ENCODE measurements at places on chromosomes 2 and 18.

- DNase-seq, result no peak
These were observed 172.3 kb downstream of the BABAM2 start for GRCh38 chr2:28062867-28063266.

DNA sequence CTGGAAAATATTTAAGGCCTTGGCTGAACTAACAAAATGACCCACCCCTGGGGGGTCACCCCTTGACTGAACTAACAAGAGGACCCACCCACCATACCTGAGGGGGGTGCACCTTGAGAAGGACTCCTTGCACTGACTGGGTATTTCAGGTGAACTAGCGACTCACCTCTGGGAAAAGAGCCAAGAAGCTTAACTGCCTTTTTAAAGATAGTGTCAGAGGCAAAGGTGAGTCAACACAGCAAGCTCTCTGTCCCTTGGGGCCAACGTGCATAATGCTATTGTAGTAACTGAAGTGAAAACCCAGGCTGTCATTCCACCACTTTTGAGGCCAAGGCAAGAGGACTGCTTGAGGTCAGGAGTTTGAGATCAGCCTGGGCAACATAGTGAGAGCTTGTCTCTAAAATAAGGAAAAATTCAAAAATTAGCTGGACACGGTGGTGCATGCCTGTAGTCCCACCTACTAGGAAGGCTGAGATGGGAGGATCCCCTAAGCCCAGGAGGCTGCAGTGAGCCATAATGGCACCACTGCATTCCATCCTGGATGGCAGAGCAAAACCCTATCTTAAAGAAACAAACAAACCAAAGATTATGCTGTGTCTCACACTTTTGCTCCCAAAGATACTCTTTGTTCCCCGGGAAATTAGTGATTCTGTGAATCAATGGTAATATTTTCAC, 36.4 kb upstream of the ZCCHC2 start:
- DNase-seq, result no peak

DNA sequence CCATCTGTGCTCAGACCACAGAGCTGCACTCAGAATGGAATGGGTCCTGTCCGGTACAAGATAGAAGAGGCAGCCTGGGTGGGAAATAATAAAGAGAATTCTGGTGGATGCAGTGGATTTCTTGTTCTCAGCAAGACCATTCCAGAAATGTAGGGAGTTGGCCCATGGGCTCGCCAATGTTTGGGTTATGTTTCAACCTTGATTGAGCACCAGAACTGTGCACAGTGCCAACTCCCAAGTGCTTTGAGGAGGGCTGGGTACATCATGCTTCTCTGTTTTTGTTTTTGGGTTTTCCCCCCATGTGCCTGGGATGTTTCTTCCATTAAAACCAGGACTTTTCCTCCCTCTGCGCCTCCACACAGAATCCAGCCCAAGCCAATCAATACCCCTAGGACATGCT, 304.1 kb downstream of the TNS1 start:
- DNase-seq, result no peak

DNA sequence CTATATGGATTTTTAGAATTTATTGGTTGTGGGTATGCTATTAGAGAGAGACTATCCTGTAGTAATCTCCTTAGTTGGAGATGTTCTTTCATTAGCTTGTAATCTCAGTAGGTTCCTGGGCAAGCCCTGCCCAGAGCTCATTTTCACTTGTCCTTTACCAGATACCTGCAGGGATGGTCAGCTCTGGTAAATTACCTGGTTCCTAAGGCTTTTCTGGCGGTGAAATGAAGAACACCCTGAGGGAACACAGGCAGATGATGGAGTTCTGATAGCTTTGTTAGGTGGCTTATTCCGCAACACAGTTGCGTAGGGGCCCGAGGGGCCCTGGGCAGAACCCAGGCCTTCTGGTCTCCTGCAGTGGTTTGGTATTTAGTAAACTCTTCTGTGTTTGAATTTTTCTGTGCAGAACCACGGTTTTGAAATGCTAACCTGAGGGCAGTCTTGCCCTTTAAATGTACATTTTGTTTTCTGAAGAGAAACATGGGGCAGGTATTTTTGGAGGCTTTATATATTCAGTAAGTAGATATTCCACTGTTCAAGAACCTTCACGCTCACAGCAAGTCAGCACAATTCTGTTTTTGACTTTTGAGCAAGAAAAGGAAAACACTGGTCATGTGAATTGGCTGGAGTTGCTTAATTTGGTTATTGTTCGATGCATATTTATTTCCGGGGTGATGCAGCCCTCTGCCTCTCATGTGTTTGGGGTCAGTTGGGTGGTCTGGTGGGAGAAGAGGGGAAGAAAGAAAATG, 22.4 kb downstream of the ZNF532 start:
- DNase-seq, result no peak

- no peak for DNase-seq
These were observed 346.9 kb downstream of the MEIS1 start for GRCh38 chr2:66781804-66782203.

- DNase-seq, result no peak
These were observed 1.2 kb upstream of the ERFE start for GRCh38 chr2:238157506-238158017.

DNA sequence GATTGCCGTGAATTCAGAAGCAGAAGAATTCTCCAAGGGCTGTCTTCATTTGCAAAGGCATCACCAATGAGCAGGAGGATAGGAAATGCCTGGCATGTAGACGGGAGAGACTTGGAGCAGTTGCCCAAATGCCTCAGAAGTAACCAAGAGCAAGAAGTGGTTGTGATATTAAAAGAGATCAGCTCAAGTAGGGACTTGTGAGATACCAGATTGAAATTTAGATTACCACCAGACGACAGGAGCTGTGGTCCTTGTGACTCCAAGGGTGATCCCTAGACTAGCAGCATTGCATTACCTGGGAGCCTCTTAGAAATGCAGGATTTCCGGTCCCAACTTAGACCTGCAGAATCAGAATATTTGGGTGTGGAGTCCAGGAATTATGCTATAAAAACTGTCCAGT, 228.6 kb upstream of the EPAS1 start:
- DNase-seq, result no peak

DNA sequence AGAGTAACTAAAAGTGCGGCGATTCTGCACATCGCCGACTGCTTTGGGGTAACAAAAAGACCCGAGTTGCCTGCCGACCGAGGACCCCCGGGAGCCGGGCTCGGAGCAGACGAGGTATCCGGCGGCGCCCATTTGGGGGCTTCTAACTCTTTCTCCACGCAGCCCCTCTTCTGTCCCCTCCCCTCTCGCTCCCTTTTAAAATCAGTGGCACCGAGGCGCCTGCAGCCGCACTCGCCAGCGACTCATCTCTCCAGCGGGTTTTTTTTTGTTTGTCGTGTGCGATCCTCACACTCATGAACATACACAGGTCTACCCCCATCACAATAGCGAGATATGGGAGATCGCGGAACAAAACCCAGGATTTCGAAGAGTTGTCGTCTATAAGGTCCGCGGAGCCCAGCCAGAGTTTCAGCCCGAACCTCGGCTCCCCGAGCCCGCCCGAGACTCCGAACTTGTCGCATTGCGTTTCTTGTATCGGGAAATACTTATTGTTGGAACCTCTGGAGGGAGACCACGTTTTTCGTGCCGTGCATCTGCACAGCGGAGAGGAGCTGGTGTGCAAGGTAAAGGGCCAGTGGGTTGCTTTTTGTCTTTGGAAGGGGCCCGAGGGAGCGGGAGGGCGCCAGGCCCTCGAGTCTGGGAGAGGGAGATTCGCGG, 1.4 kb downstream of the TRIB2 start:
- no peak for DNase-seq

- no peak for DNase-seq
These were observed 14.9 kb downstream of the ITGA6 start for GRCh38 chr2:172442072-172442895.

GRCh38 chr2:177724398-177725287, 332.1 kb downstream of the AGPS start:
- DNase-seq, result no peak

- no peak for DNase-seq
These were observed 9.0 kb upstream of the KCNG2 start for GRCh38 chr18:79788734-79789085.

- no peak for DNase-seq
These were observed 30.0 kb downstream of the CRIM1 start for GRCh38 chr2:36385603-36386002.

GRCh38 chr18:3016585-3017297, 3.8 kb upstream of the LPIN2 start:
- DNase-seq, result no peak

GRCh38 chr2:231270221-231271114, 72.0 kb downstream of the ARMC9 start:
- no peak for DNase-seq

DNA sequence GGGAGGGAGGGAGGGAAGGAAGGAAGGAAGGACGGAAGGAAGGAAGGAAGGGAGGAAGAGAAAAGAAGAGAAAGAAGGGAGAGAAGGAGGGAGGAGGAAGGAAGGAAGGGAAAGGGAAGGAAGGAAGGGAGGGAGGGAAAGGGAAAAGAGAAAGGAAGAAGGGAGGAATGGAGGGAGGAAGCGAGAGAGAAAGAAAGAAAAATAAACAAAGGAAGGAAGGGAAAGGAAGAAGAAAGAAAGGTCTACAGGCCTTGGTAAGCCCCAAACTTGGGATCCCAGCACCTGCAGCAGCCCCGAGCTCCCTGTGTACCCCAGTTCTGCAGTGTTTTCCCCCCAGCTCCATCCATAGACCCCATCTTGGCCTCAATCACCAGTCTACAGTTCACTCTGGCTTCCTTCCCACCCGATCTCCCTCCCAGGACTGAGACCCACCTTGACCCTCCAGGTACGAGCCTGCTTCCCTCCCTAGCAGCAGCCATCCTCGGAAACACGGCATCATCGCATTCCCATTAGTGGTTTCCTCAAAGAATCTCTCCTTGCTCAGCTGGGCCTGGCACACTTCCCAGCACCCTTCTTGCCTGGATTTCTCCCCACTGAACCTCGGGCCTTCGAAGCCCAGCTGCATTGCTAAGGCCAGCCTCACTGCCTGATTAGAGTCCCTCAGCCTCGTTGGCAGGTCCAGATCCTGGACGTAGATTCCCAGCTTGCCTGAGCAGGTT, 46.1 kb upstream of the SH3BP4 start:
- no peak for DNase-seq

DNA sequence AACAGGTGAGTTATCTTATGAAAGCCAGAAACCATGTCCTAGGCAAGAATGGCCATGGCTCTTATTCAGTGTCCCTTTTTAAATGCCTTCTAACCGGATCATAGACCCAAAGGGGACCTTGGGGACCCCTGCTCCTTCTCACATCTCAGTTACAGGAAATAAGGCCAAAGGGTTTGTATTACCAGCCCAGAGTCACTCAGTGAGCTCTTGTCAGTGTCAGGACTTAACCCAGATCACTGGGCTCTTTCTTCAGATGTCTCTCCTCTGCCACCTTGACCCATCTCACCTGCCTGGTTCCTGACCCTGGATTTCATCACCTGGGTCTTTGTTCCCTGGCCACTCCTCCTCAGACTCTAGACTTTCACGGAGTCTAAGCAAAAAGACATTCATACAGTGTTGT, 556.7 kb downstream of the CMPK2 start:
- DNase-seq, result no peak

DNA sequence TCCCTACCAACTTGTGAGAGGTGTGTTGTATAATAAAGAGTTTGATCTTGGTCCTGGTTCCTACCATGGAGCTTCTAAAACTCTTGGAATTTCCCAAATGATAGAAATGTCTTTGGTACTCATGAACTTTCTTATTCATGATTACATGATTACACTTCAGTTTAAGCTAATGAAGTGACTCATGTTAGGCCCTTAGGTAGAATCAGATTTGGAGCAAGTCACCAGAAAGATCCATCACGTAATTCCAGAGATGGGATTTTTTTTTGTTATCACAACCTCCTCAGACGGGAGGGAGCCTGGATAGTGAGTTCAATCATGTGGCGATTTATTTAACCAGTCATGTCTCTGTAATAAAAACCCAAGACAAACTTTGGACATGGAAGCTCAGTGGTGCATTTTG, 1287.6 kb upstream of the ZEB2 start:
- DNase-seq, result no peak

GRCh38 chr2:145775591-145775990, 1255.7 kb upstream of the ZEB2 start:
- DNase-seq, result no peak
